Ammon's horn (tissue), 1 donor: ENCODE measurements at places on chromosomes 1 and 21.

- DNase-seq: no peak
Observed at GRCh38 chr21:37166733-37167132, 93.7 kb downstream of the TTC3 start.

GRCh38 chr1:38360807-38361206 is 314.2 kb upstream of the POU3F1 start:
- no peak for DNase-seq

GRCh38 chr1:117570988-117571409 is 34.8 kb upstream of the TENT5C start:
- no peak for DNase-seq

DNA sequence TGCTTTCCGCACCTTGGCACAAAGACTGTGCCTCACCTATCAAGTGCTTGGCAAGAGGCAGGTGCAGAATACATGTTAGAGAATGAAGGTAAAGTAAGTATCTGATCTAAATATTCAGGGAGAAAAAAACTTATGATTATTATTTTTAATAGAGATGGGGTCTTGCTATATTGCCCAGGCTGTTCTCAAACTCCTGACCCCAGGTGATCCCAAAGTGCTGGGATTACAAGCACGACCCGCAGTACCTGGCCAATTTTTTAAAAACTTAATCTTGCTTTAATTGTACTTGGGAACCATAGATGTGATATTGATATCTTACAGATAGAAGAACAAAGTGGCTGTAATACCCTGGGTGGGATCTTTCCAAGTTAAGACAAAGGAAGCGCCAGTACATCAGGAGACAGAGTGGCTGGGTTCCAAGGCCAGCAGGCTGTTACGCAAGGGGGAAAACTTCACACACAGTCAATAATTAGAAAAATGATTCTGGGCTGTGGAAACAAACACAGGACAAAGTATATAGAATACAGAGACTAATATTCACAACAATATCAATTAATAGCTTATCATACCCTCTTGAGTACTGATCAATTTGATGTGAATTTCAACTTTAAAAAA is 58.6 kb upstream of the ATP1A1 start:
- DNase-seq: no peak

- no peak for DNase-seq
Observed at GRCh38 chr21:22725436-22725835, 1727.2 kb downstream of the NCAM2 start.

DNA sequence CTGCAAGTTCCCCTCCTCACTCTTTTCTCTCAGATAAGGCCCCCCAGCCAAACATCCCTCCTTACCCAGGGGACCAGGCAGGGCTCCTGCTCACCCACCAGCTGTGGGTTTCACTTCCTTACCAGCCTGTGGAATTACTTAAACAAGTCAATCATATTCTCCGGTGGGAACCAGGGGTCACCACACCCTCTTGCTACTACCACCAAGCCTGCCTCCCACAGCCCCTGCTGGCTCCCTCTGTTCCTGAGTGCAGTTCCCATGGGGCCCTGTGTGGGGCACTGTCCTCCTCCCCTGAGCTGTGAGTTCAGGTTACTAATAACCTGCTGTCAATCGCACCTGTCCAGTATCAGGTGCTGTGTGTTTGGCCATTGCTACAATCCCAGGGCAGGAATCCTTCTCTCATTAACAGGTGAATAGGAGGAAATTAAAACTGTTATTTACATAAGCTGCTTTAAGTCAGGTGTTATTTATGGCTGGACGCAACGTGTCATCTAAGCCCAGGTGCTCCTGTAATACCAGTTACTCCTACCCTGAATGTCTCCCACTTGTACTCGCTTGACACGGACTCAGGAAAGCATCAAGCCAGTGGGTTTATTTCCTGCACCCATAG is 53.1 kb upstream of the LBR start:
- DNase-seq: no peak

DNA sequence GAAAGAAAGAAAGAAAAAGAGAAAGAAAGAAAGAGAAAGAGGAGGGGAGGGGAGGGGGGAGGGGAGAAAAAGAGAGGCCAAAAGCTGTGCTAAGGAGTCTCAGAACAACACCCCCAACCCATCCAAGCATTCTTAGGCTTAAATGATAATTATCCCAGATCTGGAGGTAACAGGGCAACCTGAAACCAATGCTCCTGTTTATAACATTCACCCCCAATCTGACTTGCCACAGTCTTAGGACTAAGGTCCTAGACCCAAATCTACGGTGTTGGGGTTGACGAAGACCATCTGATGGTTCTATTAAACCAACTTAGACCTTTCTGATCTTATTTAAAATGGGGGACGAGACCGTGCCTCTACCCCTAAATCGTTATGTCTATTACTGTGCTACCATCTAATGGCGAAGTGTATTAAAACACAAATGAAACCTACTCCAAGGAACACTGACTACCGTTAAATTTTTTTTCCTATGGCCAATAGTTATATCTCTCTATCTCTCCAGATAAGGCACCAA is 119.3 kb upstream of the CDC42BPA start:
- DNase-seq: peak; percentile 81

DNA sequence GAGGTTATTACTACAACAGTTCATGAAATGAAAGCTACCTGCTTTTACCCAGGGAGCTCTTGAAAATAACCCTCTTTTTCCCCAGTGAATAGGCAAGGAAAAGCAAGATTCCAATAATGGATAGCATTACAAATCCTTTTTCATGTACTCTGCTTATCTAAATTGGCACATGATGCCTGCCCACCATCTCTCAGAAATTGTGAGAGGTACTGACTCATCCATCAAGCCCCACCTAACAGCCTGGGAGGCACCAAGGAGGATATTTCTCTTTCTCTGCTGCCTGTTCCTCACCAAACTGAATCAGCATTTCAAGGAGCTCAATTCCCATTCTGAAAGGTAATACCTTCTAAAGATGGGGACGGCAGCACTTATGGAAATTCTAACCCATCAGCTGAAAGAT is 34.4 kb downstream of the PALMD start:
- DNase-seq: peak; percentile 37

DNA sequence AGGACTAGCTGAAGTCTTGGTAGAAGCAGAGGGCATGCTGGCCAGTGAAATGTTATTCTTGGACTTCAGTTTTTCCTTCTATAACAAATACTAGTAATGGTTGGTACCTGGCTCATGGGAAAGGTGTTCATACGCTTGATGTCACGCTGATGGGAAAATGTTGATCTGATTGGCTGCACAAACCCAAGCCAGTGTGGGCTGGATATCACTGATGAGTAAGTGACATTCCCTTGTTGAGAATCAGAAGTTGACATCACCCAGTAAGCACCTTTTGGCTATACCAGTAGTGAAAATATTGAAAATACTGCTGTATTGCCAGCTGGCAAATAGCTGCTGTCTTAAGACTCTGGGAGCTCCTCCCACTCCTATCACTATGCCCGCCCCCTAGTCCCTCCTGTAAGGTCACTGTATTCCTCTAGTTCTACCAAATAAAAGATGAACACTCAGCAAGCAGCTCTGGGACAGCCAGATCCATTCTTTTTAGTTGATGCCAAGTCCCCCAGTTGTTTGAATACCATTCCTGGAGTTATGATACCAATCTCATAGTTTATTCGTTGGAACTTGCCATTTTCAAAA is 168.2 kb downstream of the GRIK1 start:
- no peak for DNase-seq

DNA sequence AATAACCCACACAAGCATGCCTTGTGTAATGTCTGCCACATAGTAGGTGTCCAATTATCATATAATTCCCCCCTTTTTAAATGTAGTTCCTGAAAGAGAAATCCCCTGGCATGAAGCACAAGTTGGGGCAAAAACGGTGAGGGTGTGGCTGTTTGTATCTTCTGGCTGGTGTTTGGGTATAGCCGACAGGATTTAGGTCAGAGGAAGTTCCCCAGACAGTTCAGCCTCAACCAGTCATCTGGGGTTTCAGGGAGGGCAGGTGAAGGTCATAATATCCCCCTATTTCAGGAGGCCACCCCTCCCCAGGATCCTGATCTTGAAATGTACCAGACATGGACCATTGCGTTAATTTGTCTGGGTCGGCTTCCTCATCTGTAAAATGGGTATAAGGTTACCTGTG is 29.1 kb upstream of the JUN start:
- DNase-seq: no peak

- DNase-seq: no peak
Observed at GRCh38 chr21:31772674-31773555, 41.0 kb upstream of the SCAF4 start.

DNA sequence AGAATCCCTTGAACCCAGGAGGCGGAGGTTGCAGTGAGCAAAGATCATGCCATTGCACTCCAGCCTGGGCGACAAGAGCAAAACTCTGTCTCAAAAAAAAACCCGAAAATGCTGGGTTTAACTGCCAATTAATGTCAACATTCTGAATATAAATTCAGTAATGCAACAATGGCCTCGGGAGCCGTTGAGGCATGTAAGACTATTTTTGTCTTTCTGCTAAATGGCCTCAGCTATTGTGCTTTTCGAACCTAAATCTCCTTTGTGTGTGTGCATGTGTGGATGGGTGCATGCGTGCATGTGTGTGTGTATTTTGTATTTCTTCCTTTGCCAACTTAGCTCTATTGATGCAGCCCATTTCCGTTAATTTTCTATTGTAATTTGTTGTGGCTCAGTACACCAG is 31.6 kb downstream of the CLIC4 start:
- no peak for DNase-seq

- no peak for DNase-seq
Observed at GRCh38 chr1:226061068-226061840, 1.3 kb upstream of the H3-3A start.

GRCh38 chr1:231311720-231312431 is 25.8 kb downstream of the EXOC8 start:
- no peak for DNase-seq

DNA sequence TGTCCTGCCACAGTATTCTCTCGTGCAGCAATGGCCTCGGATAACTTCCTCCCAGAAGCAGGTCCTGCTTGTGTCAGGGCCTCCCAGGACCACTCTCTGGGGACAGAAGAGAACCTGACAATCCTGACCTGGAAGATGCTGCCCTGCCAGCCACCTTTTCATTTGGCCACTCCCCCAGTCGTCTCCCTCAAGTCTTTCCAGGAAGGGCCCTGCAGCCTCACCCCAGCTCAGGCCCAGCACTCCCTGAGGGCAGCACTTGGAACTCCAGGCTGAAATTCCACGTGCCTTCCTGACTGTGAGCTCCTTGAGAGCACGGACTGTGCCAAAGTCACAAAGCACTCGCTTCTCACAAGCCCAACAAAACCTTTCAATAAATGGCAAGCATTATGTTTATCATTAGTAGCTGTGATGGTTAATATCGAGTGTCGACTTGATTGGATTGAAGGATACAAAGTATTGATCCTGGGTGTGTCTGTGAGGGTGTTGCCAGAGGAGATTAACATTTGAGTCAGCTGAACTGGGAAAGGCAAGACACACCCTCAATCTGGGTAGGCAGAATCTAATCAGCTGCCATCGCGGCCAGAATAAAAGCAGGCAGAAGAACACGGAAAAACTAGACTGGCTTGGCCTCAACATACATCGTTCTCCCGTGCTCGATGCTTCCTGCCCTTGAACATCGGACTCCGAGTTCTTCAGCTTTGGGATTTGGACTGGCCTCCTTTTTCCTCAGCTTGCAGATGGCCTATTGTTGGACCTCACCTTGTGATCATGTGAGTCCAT is 2.3 kb upstream of the CLEC20A start:
- no peak for DNase-seq

GRCh38 chr21:36710729-36711048 is 11.8 kb downstream of the SIM2 start:
- DNase-seq: no peak

GRCh38 chr1:8571200-8571984 is 246.0 kb downstream of the RERE start:
- no peak for DNase-seq

GRCh38 chr1:182210417-182210816 is 148.9 kb upstream of the ZNF648 start:
- DNase-seq: no peak

DNA sequence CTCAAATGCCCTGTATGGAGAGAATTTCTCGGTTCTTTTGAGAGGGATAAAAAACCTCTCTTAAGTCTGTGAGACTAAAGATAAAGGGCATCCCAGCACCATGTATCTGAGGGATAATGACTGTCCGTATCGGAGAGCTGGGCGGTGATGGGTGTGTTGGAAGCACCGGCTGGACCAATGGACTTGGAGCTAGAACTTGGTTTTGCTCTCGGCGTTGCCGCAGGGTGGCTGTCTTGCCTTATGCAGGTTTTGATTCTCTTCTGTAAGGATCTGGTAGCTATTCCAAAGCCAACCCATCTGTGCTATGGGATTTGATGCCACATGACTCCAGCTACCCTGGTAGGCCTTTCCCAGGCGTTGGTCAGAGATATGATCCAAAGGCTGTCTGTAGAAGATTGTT is 348.8 kb downstream of the KIF26B start:
- DNase-seq: no peak

DNA sequence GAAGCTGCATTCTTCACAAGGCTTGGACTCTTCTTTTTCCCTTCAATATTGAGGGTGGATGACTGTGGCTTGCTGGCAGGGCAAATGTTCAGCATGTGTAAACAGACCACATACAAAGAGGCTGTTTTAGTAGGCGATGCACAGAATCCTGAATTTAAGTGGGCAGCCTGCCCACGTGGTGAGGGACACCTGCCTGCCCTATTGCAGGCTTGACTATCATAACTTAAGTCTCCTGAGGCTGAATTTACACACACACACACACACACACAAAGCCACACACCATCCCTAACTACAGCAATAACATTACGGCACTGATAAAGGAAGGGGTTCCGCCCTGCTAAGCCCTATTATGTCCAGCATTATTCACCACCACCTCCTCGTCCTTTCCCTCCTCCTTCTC is 15.9 kb downstream of the SYT2 start:
- DNase-seq: no peak

- DNase-seq: no peak
Observed at GRCh38 chr1:116763787-116764465, 9.7 kb downstream of the CD2 start.

DNA sequence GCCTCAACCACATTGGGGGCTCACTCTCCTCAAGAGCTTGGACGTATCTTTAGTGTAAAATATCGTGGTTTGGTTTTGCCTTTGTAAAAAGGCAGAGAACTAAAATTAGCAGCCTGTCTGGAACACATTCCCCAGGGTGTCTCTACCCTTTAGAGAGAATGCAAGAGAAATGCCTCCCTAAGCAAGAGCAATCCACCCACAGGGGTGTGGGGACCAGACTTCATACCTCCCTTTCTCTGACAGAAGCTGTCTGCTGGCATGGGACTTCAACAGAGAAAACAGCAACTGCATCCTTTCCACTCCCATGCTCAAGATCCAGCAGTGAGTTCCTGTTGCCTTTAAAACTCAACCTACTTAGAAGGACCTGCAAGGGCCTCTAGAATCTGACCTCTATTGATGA is 27.9 kb upstream of the TNR start:
- DNase-seq: no peak

GRCh38 chr1:103250441-103250861 is 142.1 kb upstream of the COL11A1 start:
- peak; percentile 2 for DNase-seq
